ENCODE measurements at places on chromosomes 6 and 20. TPM values are rescaled to one million over a fixed set of nuclear protein-coding genes. Genes with fewer than 3 reads are reported as not detected.

- no peak for DNase-seq
Observed at GRCh38 chr6:37624121-37624520, 73.6 kb downstream of the MDGA1 start.

The ZNF165 gene
- total RNA-seq: 0.68 TPM

The TMEM242 gene
- 8.3 TPM for total RNA-seq

DNA sequence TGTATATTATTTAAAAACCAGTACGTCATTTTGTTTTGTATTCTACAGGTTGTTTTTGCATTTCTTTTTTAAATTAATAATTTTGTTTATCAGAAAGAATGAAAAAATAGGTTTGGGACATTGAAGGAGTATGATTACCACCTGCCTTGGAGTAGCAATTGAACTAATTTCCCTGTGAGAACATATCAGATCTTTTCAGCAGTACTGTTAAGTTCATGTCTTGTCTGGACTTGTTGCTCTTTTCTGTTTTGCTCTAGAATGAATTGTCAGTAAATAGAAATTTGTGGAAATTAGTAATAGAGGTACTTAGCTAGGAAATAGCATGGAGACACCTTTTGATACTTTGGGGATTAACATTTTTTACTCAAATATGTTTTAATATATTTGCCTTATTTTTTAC, 24.3 kb downstream of the HSF2 start:
- no peak for DNase-seq
